ENCODE measurements at places on chromosomes 7 and 10.
A peak's percentile ranks its signal among the peaks of the same experiment; 100 is the strongest.

DNA sequence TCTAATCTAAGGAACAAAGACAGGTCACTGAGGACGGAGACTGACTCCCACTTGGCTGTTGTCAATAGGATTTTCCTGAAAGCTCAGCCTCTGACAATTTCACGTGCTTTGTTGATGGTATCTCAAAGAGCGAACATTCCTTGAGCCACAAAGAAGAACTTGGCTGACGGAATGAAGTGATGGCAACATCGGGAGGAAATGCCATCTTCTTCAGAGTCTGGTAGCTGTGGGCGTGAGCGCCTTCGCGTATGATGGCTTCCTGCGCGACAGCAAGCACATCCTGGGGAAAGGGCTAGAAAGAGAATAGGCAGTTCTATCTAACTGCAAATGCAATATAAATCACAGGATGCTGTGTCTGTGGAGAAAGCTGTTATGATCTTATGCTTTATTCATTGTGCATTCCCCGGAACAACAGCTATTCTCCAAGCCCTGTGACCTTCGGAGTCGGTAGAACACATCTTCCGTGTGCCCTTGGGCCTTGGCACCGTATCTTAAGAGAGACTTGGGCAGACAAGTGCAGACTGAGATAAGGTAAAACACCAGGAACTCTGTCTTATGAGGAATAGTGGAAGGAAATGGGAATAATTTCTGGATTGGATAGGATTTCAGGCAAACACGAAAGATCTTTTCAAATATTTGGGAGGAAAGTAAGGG is 19.6 kb upstream of the GTPBP4 start:
- DNase-seq: no peak

GRCh38 chr7:130875265-130875741 is 141.3 kb upstream of the KLF14 start:
- peak; percentile 25 for DNase-seq

DNA sequence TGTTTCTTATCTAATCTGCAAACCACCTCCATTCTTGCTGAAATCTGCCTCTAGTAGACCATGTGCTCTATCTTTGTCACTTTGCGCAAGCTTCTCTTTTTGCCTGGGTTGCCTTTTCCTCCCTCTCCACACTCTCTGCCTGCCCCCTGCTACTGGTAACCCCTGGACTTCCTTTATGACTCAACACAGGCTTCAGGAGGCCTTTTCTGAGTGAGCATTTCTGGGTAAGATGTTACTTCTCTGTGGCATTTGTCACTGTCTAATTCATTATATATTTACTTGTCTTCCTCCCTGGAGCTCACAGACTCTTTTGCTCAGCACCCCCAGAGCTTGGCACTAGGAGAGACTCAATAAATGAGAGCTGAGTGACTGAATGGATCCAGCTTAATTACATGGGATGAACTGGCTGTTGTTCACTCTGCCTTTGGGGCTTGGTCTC is 8.4 kb downstream of the GOLGA7B start:
- no peak for DNase-seq

- no peak for DNase-seq
These were observed 76.6 kb downstream of the CCDC3 start for GRCh38 chr10:12924911-12925310.

DNA sequence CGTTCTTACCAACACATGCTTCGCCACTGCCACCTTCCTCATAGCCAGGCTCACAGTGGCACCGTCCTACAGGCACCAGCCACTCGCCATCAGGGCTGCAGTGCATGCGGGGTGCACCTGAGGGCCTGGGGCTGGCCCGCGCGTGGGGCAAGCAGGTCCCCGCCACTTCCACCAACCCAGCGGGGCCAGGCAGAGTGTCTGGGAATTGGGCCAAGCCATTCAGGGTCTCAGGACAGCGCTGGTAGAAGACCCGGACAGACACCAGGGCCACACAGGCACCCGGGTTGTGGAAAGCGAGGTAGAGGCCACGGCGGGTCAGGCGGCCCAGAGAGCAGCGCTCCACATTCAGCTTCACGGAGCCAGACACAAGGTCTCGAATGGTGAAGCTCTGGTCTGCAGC is 9.0 kb downstream of the EPHA1 start:
- DNase-seq: no peak

- DNase-seq: no peak
These were observed 4.8 kb upstream of the PDE1C start for GRCh38 chr7:32074787-32075585.

- DNase-seq: no peak
These were observed 11.5 kb upstream of the LIPA start for GRCh38 chr10:89263091-89263490.

DNA sequence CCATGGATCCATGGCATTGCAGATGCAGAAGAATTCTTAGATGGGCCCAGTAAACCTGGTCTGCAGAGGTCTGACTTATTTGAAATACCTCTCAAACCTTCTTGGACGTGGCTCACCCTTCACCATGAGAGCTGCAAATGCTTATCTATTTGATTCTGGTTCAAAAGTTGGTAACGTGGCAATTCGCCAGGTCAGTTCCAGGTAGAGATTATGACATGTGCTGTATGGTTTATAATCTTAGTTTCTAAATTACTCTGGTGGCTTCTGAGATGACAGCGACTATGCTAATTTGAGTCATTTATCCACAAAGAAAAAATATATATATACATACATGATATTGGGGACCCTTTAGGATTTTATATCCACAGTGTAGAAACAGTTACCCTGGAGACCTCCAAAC is 68.8 kb downstream of the NRP1 start:
- no peak for DNase-seq

DNA sequence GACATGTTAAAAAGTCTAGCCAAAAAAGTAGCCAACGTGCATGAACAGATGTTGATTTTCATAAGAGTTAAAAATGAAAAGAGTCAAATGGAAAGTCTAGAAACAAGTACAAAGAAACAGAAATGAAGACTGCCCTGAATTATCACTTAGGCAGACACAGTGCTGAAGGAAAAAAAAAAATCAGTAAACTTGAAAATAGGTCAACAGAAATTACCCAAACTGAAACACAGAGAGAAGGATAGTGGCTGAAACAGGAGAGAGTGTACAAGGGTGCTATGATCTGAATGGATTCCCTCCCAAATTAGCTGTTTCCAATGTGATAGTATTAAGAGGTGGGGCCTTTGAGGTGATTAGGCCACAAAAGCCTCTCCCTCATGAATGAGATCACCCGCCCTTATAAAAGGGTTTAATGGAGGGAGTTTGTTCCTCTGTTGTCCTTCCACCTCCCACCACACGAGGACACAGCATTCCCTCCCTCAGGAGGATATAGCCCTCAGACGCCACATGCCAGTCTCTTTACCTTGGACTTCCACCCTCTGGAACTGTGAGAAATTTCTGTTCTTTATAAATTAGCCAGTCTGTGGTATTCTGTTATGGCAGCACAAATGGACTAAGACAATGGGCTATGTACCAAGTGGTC is 249.7 kb downstream of the AHR start:
- DNase-seq: no peak
